RWPE1 (cell line): ENCODE measurements at places on chromosomes 5 and 9.
A peak's percentile ranks its signal among the peaks of the same experiment; 100 is the strongest.

GRCh38 chr9:109411798-109412352 lies 86.2 kb downstream of the PTPN3 start:
- DNase-seq = peak; percentile 28

DNA sequence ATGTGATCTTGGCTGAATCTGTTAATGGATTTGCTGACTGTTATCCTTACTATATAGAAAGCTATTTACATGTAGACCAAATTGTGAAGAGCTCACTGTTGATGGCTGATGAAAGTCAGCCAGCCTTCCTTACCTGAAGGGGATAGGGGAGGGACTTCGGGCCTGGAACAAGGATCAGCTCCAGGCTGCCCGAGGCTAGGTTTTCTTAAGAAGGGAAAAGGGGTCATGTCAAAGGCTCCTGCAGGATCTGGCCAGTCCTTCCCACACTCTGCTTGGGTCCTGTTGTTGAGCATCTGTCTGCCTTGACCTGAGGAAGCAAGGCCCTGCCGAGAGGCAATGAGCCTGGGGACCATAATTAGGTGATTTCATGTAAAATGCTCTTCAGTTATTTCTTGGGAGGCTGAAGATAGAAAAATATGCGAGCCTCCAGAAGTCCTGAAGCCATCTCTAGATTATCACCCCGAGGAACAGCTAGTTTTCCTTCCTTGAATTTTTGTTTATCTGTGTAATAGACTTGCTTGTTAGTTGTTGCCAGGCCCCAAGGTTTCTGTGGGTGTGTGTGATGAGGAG lies 261.4 kb downstream of the PDZD2 start:
- DNase-seq = no peak

DNA sequence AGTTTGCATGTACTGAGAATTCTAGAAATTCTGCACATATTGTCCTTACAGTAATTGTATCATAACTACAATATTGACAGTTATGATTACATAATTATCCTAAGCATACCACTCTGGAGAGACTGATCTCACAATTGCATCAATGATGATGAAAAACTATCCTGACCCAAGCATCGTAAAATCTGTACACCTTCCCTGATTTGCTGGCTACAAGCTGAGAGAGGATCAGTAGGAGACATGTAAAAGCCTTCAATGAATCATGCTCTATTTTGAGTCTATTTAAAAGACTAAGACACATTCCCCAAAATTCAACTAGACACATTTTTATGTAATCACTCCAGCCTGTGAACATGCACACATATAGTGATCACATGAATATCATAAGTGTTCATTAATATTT lies 1833.8 kb downstream of the EFNA5 start:
- DNase-seq = no peak

GRCh38 chr5:65026816-65027548 lies 258.3 kb downstream of the CWC27 start:
- no peak for DNase-seq

DNA sequence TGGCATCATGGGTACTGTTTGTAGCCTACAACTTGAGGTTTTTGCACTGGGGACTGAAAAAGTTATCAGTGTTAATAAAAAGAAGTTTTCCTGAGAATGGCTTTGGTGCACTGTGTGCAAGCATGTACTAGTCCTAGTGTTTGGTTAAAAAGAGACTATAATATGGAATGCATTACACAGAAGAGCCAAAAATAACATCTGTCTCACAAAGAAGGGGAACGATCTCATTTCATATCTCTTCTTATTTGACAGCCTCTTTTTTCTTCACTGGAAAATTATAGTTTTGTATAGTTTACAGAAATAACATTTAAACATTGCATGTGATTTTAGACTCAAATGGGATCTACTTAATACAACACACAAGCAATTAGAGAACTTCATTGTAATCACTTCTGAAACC lies 127.0 kb upstream of the GDNF start:
- DNase-seq = no peak

DNA sequence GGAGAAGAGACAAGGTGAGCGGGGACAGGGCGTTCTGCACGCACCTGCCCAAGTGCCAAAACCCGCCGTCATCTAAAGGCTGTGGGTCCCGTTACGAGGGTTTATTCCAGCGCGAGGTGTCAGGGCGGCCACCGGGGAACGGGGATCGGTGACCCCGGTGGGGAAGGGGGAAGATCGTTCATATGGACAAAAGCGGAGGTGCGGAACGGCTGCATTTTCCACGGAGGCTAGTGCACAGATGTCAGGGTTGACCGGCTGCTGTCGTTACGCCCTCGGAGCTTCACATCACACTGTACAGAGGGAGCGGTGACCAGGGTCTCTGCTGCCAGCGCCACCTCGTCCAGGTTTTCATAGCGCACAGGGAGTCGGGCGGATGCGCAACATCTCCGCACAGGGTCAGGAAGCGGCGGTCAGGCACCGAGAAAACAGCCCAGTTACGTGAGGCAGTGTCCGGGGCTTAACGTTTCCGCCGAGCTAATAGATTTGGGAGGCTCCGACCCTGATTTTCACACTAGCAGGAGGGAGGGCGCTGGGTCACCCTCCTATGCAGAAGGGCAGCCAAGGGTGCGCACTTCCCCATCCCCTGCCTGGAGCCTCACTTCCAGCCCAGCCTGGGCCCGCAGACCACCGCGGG lies 13.5 kb downstream of the BTNL9 start:
- no peak for DNase-seq

- DNase-seq = no peak
Measured at GRCh38 chr5:130227699-130228098, 323.4 kb downstream of the CHSY3 start.

GRCh38 chr5:74239261-74239660 lies 401.3 kb downstream of the ENC1 start:
- DNase-seq = no peak

- no peak for DNase-seq
Measured at GRCh38 chr5:169874621-169875020, 105.7 kb downstream of the INSYN2B start.

- DNase-seq = no peak
Measured at GRCh38 chr9:14887149-14887548, 23.1 kb downstream of the FREM1 start.

DNA sequence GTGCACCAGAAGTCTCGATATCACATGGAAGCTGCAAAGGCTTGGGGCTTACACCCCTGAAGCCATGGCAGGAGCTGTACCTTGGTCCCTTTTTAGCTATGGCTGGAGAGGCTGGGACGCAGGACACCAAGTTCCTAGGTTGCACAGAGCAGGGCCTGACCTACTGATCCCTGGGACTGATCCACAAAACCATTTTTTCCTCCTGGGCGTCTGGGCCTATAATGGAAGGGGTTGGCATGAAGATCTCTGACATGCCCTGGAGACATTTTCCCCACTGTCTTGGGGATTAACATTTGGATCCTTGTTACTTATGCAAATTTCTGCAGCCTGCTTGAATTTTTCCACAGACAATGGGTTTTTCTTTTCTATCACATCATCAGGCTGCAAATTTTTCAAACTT lies 286.7 kb upstream of the PTPRD start:
- no peak for DNase-seq

DNA sequence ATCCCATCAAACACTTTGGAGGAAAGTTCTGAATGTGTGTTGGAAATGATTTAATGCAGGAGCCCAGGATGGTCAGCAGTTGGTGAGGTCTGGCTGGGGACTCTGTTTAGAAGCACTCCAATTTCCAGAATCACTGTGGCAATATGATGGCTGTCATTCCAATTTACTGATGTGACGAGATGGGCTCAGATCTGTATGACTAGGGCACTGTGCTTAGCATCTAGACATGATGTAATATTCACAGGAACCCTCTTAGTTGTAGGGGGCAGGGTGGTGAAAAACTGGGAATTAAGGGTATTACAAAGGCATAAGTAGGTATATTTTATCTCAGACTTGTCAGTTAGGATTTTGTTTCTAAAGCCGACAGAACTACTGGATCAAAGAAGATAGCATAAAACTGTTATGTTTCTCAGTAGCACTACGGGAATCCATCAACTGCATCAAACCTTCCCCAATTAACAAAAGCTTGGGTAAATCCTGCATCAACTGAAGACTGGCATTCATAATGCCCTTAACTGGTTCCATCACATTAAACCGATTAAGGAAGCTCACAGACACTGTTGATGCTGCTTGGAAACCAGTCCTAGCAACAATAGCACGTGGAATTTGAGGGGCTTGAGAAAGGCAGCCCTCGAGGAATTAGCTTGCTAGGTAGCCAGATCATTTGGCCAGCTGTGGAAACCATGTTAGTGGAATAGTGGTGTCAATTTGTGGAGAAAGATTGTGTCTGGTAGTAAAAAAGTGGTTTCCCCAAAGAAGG lies 86.1 kb downstream of the SV2C start:
- no peak for DNase-seq

DNA sequence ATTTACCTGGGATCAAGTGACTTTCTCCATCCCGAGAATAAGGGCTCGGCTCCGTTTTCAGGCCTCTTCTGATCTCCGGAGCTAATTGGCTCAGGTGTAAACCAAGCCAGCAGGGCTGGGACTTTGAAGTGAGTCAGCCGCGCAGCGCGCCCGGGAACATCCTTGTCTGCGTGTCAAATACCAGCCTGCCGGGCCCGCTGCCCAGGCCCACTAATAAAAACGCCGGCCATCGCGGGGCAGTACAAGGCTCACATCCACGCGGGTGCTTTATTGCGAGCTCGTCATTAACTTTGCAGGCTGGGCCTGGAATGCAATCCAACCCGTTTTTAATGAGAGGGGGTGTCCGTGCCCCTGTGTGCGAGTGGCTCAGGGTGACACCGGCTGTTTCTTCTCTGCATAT lies 416.8 kb downstream of the IRX2 start:
- DNase-seq = no peak

GRCh38 chr9:19358701-19359100 lies 21.3 kb downstream of the RPS6 start:
- no peak for DNase-seq

- DNase-seq = no peak
Measured at GRCh38 chr5:95782181-95782580, 40.3 kb downstream of the GLRX start.

GRCh38 chr5:173493846-173494245 lies 122.6 kb downstream of the BOD1 start:
- DNase-seq = no peak

DNA sequence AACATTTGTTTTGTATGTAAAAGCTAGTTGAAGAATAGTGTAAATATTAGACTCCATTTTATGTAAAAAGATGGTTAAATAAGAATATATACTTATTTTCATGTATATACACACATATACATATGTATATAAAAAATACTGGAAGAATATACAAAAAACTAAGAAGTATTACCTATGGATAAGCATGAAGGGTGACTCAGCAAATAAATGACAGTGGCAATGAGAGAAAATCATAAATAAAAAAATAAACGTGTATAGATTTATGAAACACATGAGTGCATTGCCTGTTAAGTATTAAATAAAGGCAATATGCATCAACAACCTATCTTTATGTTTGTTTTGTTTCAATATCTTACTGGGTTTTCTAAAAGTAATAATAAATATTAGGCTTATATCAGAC lies 435.3 kb downstream of the CYLC2 start:
- no peak for DNase-seq

- no peak for DNase-seq
Measured at GRCh38 chr5:14410394-14411201, 171.0 kb upstream of the OTULINL start.

- no peak for DNase-seq
Measured at GRCh38 chr5:425714-426113, 17.3 kb upstream of the EXOC3 start.

- DNase-seq = no peak
Measured at GRCh38 chr5:54897001-54897400, 88.4 kb downstream of the ESM1 start.
